Cortex of kidney (tissue), 1 donor: ENCODE measurements at places on chromosomes 2 and 18.

GRCh38 chr2:67240507-67240906 is 156.6 kb upstream of the ETAA1 start:
- DNase-seq: no peak

GRCh38 chr18:60147323-60147722 is 225.3 kb downstream of the MC4R start:
- no peak for DNase-seq

DNA sequence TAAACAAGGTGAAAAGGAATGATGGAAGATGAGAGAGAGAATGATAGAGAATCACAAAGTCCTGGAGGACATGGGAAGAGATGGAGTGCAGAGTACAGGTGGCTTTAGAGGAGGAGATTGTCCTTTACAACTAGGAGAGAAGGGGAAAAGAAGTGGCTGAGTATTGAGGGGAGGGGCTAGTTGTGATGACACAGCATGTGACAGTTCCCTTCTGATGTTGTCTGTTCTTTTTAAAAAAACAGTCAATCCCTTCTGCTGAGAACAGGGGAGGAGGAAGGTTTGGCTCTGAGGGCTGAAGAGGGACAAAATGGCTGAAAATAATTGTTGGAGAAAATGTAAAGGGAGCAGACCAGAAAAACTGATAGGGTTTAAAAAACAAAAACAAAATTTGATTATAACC is 44.0 kb downstream of the STEAP3 start:
- DNase-seq: no peak

GRCh38 chr2:109613081-109613921 is 465 bp downstream of the SEPTIN10 start:
- DNase-seq: no peak

GRCh38 chr2:190425221-190425866 is 17.2 kb downstream of the MFSD6 start:
- DNase-seq: no peak

- DNase-seq: no peak
Observed at GRCh38 chr2:10557506-10558265, 109.6 kb upstream of the ODC1 start.

DNA sequence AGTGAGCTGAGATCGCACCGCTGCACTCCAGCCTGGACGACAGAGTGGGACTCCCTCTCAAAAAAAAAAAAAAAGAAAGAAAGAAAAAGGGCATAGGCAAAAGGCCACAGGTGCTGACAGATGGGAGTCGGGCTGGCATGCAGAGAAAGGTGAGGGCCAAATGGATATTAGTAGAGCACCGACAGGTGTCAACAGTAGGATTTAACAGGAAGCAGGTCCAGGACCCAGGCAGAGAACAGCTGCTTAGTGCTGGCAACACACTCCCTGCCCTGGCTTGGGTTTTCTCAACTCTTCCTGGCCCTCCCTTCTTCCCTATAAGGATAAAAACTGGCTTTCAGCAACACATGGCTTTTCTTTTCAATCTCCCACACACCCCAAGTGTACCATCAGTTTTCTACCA is 84.9 kb downstream of the MRO start:
- no peak for DNase-seq

GRCh38 chr2:185990861-185991525 is 252.4 kb downstream of the FSIP2 start:
- DNase-seq: no peak

GRCh38 chr2:40416486-40416885 is 35.4 kb downstream of the SLC8A1 start:
- DNase-seq: no peak

- DNase-seq: no peak
Observed at GRCh38 chr2:43579275-43579981, 16.4 kb downstream of the THADA start.

- DNase-seq: no peak
Observed at GRCh38 chr2:42809819-42810120, 17.4 kb upstream of the HAAO start.

DNA sequence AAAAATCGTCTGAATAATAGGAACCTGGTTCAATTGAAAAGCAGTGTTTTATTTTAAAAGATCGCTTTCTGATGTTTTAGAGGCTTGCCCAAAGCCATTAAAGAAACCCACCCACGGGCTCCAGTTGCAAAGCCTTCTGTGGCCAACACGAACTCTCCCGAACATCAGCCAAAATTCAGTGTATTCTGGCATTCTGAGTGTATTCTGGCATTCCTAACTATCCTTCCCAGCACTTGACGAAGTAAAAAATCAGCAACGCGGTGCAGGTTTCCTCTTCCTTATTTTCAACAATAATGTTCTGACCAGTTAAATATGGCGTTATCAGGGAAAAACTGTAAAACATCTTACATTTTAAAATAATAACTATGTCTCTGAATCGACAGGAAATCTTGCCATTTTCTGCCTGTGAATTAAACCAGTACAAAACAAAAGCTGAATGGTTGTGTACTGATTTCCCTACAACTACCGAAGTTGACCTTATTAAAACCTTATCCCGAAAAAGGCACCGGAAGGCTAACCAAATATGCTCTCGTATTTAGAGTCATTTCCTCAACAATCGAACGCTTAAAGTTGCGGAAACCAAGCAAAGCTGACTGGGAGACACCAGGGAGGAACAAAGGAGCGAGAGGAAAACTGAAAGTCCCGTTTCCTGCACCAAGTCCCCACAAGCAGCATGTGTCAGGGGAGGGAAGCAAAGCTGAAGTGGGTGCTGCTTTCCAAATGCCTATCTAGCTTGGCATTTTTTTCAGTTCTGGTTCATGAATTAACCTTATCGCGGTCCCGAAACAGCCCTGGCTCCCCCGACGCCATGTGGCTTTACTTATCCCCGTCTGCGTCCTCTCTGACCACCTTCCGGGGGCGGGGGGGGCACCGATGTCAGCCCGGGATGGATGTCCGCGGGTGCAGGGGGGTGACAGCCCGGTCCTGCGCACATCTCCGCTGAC is 44.3 kb downstream of the ZNF516 start:
- no peak for DNase-seq

DNA sequence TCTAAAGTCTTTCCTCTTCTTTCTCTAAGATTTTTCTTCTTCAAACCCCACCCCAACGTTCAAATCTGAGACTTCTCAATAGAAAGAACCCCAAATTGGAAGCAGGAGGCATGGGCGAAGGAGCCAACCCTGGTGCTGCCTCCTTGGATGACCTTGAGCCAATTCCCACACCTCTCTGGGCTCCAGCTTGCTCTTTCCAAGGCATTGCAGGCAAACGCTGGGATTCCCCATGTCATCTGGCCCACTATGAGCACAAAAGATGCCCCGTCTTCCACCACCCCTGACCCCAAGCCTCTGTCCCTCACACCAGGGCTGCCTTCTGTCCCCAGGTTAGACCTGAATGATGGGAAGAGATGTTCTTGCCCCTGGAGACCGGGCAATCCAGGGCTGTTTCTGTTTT is 57.0 kb downstream of the TTC32 start:
- DNase-seq: no peak

GRCh38 chr18:48544116-48544515 is 5.3 kb downstream of the CTIF start:
- DNase-seq: no peak

DNA sequence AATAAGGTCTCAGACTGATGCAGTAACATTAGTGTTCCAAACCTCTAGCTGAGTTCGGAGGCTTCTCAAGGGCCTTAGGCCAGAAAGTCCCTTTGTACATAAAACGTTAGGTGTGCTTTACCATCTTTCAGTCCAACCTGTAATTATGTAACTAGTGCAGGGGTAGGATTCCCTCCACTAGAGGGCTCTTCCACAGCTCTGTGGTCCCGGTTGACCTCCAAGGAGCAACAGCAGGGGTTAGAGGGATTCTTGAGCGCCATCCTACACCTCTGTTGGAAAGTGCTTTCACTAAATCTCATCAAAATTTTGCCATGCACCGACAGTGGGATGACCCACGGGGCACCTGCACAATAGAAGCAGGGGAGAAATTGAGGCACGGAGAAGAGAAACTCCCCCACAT is 155.8 kb upstream of the LRP1B start:
- no peak for DNase-seq

- DNase-seq: no peak
Observed at GRCh38 chr2:169275696-169276444, 86.5 kb downstream of the LRP2 start.

DNA sequence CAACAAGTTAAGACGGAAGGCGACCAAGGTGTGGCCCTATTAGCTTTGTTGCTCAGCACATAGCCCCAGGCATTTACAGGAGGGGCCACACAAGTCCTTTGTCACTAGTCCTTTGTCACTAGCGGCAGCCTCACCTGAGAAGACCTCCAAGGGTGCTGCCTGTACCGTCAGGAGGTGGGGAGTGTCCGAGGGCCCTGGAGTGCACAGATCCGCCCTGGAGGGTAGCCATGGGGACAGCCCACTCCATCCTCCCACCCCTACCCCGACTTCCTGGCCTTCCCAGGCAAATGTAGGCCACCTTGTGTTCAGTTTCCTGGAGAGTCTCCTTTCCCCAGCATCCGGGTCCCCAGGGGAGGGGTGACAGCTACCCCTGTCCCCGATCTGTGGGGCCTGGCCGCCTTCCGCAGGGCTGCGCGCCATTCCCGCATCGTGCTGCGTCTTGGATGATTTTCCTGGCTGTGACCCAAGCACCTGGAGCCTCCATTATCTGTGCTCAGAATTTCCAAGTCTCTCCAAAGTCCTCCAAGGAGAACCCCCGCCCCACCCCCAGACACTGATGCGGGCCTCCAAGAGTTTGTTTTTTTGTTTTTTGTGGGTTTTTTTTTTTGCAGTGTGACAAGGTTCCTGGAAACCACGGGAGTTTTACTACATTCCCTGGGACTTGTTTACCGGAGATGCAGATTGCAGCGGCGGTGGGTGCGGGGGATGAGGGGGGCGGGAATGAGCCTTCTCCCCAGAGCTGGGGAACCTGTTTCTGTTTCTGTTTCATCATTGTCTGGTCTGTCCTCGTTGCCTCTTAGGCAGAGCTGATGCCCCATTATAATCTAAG is 28.6 kb downstream of the TEX44 start:
- DNase-seq: no peak

- DNase-seq: no peak
Observed at GRCh38 chr2:58638256-58638805, 397.2 kb upstream of the FANCL start.

- no peak for DNase-seq
Observed at GRCh38 chr2:51734115-51734514, 702.2 kb upstream of the NRXN1 start.

DNA sequence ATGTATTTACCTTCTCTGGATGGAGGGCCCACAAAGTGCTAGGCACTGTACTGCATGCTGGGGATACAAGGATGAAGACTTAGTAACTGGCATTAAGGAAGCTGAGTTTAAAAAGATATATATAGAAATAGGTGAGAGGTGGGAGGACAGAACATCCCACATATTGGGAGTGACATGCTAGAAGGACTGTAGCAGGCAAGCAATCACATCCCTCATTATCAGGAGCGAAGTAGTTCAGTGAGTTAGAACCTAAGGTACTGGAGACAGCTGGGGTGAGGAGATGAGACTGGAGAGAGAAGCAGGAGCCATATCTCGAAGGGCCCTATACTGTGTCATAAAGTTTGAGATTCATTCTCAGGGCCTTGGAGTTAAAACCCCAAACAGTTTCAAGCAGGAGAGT is 10.9 kb upstream of the OSBPL1A start:
- DNase-seq: no peak

DNA sequence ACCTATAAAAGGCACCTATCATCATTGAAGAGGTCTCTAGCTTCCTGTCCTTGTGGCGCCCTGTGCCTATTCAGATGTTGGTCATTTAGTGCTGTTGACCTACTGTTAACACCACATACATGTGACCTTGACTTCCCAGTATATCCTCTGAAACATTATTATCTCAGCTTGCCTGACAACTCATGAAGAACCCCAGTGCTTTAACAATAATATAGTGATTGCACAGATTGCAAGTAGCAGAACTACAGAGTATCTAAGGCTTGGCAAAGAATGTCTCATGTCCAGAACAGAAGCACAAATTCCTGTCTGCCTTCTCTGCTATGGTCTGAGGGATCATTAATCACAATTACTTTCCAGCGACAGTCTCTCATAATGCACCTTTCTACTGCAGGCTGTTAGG is 165.3 kb downstream of the LCLAT1 start:
- DNase-seq: no peak

- DNase-seq: no peak
Observed at GRCh38 chr2:208334230-208334629, 68.2 kb downstream of the PIKFYVE start.

- no peak for DNase-seq
Observed at GRCh38 chr18:34223164-34223892, 1.4 kb downstream of the NOL4 start.

DNA sequence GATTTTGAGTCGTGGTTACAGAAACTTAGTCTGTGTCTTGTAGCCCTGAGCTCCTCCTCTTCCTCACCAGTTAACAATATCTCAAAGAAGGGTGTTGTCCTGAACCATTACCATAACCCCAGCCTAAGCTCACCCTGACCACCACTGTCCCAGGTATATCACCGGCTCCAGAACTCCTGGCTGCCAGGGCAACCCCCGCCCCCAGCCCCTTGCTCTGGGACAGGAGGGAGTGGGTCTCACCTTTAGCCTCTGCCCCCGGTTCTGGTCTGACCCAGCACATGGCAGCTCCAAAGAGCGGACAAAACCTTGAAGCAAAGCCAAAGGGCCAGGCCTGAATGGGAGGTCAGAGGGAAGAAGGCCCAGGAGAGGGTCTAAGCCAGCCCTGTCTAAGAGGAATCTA is 5.6 kb upstream of the PSMD1 start:
- DNase-seq: no peak

GRCh38 chr2:138356178-138356577 is 145.4 kb upstream of the SPOPL start:
- no peak for DNase-seq

- DNase-seq: no peak
Observed at GRCh38 chr2:16656784-16657391, 8.7 kb downstream of the CYRIA start.

GRCh38 chr2:55519938-55520885 is 694 bp downstream of the CFAP36 start:
- no peak for DNase-seq

DNA sequence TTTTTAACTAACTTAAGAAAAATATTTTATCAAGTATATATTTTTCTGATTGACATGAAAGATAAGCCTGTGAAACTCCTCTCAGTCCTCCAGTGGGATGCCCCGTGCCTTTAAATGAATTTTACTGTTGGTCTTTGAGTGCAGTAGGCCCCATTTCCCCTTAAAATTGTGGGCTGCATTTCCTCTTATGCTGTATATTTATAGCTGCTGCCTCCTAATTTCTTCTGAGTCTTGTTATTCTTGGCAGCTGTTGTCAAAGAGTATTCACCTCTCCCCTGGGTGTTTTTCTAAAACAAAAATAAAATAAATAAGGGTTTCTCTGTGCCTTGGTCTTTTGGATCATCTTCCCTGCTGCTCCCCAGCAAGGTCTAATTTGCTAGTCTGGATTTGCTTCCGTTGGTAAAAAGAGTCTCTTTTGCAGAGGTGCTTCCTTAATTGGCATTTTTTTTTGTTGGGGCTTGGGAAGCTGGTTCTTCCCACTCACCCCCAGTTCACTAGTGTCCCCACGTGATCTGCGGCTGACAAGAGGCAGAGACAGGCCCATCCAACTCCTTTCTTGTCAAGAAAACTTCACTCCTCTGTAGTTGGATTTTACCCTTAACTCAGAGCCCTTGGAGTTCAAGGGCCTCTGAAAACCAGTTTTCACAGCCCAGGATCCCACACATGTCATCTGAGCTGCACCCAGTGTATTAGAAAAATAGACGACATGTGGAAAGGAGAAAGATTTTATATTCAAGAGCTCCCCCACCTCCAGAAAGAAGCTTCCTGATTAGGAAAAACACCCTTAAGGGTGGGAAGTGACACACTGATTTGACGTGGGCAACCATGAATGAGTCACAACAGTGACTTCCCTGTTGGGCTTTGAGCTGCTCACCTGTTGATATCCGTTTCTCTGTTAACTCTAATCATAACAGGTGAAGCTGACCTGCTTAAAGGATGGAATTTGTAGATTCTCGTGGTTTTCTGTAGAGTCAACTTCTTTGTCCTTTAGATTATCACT is 431.5 kb downstream of the DCDC2C start:
- DNase-seq: no peak
